ENCODE measurements at places on chromosomes 2 and 18. TPM values are rescaled to one million over a fixed set of nuclear protein-coding genes. Genes with fewer than 3 reads are reported as not detected.

Gene SPATA3
- not detected for total RNA-seq

Gene CACNB4
- total RNA-seq: 39.1 TPM

Gene LMAN2L
- 19.7 TPM for total RNA-seq

Gene REEP1
- 125 TPM for total RNA-seq

Gene WDR12
- total RNA-seq: 18.7 TPM

Gene PHOSPHO2
- 15.5 TPM for total RNA-seq

Gene LCT
- not detected for total RNA-seq

Gene GALNT5
- total RNA-seq: under 0.01 TPM

Gene PAX3
- total RNA-seq: 0.49 TPM

Gene IL36B
- not detected for total RNA-seq

Gene SP140
- total RNA-seq: 0.49 TPM

Gene ACKR3
- total RNA-seq: 7.1 TPM

Gene LRRC30
- total RNA-seq: not detected

Gene AMER3
- 26.8 TPM for total RNA-seq

Gene ANKRD53
- total RNA-seq: 2.7 TPM

Gene DCDC2C
- total RNA-seq: 0.49 TPM

Gene POTEF
- total RNA-seq: not detected

Gene GAL3ST2
- 0.74 TPM for total RNA-seq

Gene EPB41L3
- 39.3 TPM for total RNA-seq

Gene HOXD12
- not detected for total RNA-seq

Gene GPR39
- 1.7 TPM for total RNA-seq
